ENCODE measurements at places on chromosomes 2 and 18. TPM values are rescaled to one million over a fixed set of nuclear protein-coding genes. Genes with fewer than 3 reads are reported as not detected.

GRCh38 chr2:96769814-96770213 lies 9.1 kb downstream of the CNNM4 start:
- DNase-seq = no peak

DNA sequence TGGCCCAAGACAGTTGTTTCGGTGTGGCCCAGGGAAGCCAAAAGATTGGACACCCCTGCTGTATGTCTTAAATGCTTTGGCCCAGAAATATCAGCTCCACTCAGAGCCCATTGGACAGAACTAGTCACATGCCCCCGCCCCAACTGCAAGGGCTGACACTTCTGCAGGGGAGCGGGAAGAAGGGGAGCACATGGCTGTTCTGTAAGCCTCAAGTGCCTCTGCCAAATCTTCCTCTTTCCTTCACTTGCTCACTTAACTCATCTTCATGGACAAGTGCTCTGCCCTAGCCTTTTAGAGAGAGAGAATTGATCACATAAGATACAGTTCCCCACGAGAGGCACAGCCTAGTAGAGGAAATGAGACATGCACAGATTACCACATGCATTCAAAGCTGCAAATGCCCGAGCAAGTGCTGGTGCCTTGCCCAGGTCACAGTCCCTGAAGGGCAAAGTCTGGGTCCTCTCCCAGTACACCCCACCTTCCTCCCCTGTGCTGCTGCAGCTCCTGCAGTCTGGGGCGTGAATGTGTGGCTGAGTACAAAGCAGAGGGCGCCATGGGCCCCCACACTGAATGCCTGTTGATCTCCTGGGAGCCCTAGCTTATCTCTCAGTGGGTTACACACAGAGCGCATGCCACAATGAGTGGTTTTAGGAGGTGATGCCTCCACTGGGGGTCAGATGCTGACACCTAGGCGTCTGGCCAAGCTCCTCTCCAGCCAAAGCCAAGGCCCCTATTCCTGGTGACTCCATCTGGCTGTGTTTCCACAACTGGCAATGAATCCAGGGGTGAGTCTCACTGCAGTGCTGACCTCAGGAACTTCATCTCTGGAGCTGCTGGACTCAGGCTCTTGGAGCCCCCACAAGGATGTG lies 135.3 kb downstream of the CTIF start:
- peak; percentile 29 for DNase-seq

Gene ARHGEF4
- 1.3 TPM for total RNA-seq

DNA sequence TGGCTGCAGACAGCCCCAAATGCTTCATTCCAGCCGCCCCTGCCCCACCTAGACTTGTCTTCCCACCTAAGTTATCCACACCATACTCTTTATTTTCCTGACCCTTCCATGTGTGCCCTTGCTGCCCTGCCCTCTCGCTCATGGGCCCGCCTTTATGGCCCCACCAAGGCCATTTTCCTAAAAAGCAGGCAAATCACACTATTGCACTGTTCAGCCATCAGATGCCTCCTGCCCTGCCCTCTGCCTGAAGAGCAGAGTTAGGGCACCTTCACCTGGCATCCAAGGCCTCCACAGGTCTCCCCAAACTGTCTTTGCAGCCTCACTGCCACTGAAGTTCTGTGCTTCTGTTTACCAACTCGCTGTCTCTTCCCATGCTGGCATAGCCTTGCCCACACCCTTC lies 496.7 kb downstream of the EIPR1 start:
- no peak for DNase-seq

Gene AGXT
- not detected for total RNA-seq

Gene RBM44
- total RNA-seq = 0.29 TPM

- DNase-seq = no peak
Observed at GRCh38 chr2:55204536-55204935, 27.6 kb downstream of the CLHC1 start.

DNA sequence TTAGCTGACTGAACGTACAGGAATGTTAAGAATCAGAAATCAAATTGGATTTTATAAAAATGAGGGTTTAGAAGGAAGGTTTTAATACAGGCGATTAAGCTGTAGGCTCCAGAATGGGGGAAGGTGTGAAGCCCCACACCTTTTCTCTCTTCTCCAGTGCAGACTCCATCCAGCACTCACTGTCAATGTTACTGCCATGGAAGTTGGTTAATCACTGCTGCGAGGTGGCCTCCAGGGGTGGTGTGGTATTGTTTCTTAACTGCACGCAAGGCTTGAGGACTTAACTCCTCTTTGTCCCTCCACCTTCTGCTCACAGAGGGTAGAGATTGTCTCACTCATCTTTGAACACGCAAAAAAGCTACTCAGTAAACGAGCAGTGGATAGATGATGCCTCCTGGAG lies 26.9 kb upstream of the YWHAQ start:
- no peak for DNase-seq

Gene HOXD12
- total RNA-seq = not detected

Gene GPAT2
- total RNA-seq = 4.2 TPM

Gene ASPRV1
- total RNA-seq = not detected

Measured in HFFc6 (cell line).